Neural crest cell (in vitro differentiated cells): ENCODE measurements at places on chromosomes 6 and 20.

DNA sequence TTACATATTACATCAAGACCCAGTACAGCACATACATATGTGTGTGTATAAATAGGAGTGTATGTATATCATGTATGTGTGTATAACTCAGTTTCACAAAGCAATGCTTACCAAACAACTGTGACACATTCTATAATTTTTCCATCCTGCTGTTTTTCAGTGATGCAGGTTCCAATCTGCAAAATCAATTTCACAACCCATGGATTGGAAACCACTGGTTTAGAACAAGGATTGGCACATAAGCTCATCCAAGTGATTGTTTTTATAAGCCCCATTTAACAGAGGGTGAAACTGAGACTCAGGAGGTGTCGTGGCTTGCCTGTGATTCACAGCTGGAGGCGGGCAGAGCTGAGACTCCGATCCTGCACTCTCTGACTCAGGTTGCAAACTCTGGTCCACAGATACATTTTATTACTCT is 158.2 kb downstream of the ZMYND8 start:
- H3K4me3 ChIP-seq = no peak overlapping the region
- H3K36me3 ChIP-seq = no peaks in the 10 kb centered on the region
- H3K27me3 ChIP-seq = no peaks in the 10 kb centered on the region
- no peak overlapping the region for H3K27ac ChIP-seq
- no peak for DNase-seq
- H3K4me1 ChIP-seq = peaks cover 7% of the 10 kb centered on the region

GRCh38 chr20:58141496-58141895 is 87.0 kb downstream of the ANKRD60 start:
- H3K4me3 ChIP-seq = no peak overlapping the region
- no peak overlapping the region for H3K27ac ChIP-seq
- DNase-seq = no peak
- no peaks in the 10 kb centered on the region for H3K4me1 ChIP-seq

DNA sequence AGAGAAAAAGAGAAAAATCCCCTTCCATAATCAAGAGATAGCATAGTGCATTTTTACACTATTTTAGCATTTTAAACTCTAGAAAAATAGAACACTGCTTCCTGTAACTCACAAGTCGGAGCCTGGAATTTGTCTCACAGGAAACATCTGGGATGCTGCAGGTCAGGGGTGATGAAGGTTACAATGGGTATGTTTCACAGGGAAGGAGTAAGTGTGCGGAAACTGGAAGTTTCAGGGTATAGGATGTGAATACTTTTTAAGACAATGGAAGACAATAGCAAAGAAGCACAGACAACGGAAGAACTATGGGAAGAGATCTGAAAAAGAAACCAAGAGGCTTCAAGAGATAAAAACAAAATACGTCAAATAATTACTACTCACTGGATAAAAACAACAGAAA is 361.0 kb upstream of the MARCKS start:
- DNase-seq = no peak
- no peak overlapping the region for H3K27ac ChIP-seq
- H3K4me3 ChIP-seq = no peak overlapping the region
- H3K36me3 ChIP-seq = peaks cover 4% of the 10 kb centered on the region

DNA sequence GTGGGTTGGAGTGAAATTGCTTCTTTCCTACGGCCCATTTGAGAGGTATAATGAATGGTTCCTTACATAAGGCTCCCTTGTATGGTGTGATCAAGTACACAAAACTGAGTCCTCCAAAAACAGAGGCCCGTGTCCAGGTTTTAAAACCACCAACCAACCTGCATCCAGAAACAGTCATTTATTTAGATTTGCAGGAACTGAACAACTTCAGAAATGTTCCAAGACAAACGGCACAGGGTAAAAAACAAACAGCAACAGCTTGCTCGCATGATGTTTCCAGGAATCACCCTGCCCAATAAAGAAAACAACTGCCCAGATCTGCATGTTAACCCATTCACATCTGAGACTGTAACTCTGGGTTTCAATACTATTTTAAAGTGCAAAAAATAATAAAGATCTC is 40.2 kb upstream of the TRAM2 start:
- H3K4me1 ChIP-seq = peaks cover 8% of the 10 kb centered on the region
- H3K4me3 ChIP-seq = no peak overlapping the region
- no peak overlapping the region for H3K27ac ChIP-seq

GRCh38 chr20:41142919-41143318 is 5.6 kb downstream of the PLCG1 start:
- H3K27me3 ChIP-seq = no peaks in the 10 kb centered on the region
- H3K4me3 ChIP-seq = peak overlapping the region; percentile 38
- H3K4me1 ChIP-seq = peaks cover 77% of the 10 kb centered on the region
- H3K27ac ChIP-seq = peak overlapping the region; percentile 70
- H3K36me3 ChIP-seq = peaks cover 11% of the 10 kb centered on the region

- H3K36me3 ChIP-seq = no peaks in the 10 kb centered on the region
- H3K4me3 ChIP-seq = no peak overlapping the region
- peaks cover 3% of the 10 kb centered on the region for H3K27me3 ChIP-seq
- H3K27ac ChIP-seq = no peak overlapping the region
Measured at GRCh38 chr6:125415913-125416312, 114.1 kb upstream of the HDDC2 start.

DNA sequence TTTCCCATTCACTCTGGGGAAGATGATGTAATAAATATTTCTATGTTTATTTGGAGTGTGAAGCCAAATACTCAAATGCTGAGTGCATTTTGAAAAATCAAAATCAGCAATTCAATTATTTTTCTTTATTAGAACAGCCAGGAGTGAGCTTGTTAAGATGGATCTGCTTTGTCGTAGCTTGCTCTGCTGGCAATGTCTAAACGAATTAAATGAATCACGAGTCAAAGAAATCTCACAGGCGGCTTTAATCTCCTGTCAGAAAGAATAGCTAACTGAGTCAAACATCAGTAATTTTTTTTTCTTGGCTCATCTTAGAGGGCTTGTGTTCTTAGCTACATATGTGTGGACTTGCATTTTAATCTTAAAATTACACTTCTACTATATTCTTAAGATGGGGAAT is 100.2 kb upstream of the HMGN3 start:
- H3K27me3 ChIP-seq = no peaks in the 10 kb centered on the region
- no peaks in the 10 kb centered on the region for H3K36me3 ChIP-seq
- no peak overlapping the region for H3K27ac ChIP-seq
- H3K4me3 ChIP-seq = no peak overlapping the region
- no peak for DNase-seq
- H3K4me1 ChIP-seq = no peaks in the 10 kb centered on the region

DNA sequence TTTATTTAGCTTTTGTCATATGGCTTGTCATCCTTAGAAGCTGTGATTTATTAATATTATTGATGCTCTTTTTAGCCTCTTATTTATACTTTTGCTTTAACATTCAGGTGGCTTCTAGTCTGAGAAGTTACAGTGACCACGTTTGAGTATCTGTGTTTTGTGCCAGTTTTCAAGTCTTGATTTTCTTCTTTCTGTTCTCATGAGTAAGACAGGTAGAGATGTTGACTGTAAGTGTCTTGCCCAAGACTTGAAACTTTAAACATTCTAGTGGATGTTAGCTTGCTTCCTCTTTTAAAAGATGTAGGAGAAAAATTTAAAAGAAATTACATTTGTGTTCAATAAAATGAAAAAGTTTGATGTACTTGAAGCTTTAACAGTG is 122.6 kb downstream of the LRRC1 start:
- H3K4me3 ChIP-seq = no peak overlapping the region
- no peaks in the 10 kb centered on the region for H3K27me3 ChIP-seq
- no peak for DNase-seq
- no peak overlapping the region for H3K27ac ChIP-seq
- H3K4me1 ChIP-seq = peaks cover 4% of the 10 kb centered on the region
- H3K36me3 ChIP-seq = peaks cover 8% of the 10 kb centered on the region

DNA sequence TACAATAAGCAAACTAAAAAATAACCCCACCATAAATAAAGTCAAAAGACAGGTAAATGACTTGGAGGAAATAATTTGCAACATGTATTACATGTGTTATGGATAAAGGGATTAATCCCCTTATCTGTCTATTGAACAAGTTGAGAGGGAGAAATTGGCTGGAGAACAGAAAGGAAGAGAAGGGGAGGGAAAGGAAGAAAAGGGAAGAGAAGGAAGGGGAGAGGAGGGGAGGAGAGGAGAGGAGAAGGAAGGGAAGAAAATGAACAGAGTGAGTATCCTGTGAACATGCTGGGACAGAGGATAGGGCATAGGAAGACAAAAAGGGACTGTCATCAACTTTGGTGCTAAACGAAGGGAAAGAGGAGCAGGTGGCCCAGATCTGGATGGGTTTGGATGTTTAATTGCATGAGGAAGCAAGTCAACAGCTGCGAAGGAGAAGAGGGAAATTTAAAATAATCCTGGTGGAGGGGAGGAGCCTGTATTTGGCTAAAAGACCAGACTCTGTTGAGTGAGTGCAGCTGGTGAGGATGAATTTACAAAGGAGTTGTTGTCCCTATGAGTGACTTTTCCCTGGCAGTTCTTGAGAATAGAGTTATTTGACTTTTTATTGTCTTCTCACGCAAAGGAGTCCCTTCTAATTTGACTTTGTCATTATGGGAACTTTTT is 14.2 kb upstream of the SHLD1 start:
- H3K4me1 ChIP-seq = peaks cover 9% of the 10 kb centered on the region
- H3K27me3 ChIP-seq = peaks cover 7% of the 10 kb centered on the region
- peak overlapping the region; percentile 35 for H3K27ac ChIP-seq
- no peaks in the 10 kb centered on the region for H3K36me3 ChIP-seq
- DNase-seq = no peak

DNA sequence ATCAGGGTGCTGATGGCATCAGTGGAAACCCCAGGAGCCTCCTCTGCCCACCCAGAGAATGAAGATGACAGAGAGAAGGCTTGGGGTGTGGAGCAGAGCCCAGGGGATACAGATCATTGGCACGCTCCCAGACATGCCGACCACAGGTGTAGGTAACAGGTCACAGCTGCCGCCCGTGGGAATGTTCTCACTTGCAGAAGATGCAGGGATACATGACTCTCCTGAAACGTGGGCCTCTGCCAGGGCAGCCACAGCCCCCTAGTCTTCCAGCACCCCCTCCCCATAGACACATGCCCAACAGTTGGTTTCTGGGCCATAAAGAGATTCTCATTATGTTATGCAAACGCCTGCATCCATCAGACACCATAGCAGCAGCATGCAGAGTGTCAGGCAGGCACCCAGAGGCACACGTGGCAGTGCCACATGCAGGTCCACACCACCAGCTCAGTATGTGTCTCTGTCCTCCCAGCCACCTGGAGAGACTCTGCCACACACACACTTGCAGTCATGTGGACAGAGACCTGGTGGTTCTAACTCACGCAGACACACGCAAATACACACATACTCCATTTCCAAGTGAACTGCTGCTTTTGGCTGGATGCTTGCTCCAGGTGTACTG is 45.5 kb downstream of the LRFN2 start:
- H3K27me3 ChIP-seq = no peaks in the 10 kb centered on the region
- no peak overlapping the region for H3K4me3 ChIP-seq
- no peaks in the 10 kb centered on the region for H3K36me3 ChIP-seq
- H3K4me1 ChIP-seq = peaks cover 8% of the 10 kb centered on the region
- DNase-seq = no peak

DNA sequence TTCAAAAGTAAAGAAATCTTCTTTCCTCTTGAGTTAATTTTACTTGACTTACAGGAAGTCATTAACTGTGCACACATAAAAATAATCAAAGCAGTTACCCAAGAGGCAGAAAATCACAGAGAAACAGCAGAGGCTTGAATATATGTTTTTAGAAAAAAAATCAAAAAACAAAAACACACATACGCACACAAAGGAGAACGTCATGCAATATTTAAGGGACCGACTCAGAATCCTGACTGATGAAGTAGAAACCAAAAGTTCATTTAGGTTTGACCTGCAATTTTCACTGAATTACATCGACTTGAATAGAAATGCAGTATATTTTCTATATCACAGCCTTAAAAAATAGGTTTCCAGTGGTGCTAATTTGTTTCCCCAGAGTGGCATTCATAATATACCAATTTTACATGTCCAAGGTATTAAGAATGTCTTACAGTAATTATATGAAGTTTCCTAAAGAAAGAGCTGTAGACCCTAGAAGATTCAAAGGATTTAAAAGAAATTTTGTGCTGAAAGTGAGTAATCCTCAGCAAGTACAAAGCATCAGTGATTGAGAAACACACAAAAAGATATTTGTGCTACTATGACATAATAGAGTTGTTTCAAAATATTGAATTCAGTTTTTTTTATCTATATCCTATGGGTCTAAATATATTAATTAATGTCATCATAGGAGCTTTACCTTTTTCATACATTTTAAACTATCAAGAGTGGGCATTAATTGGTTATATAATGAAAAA is 358.5 kb upstream of the RUNX2 start:
- no peaks in the 10 kb centered on the region for H3K27me3 ChIP-seq
- peaks cover 18% of the 10 kb centered on the region for H3K4me1 ChIP-seq
- DNase-seq = no peak
- peaks cover 17% of the 10 kb centered on the region for H3K36me3 ChIP-seq
- no peak overlapping the region for H3K4me3 ChIP-seq
- no peak overlapping the region for H3K27ac ChIP-seq

GRCh38 chr6:96809119-96809518 is 28.2 kb downstream of the GPR63 start:
- H3K27me3 ChIP-seq = no peaks in the 10 kb centered on the region
- H3K4me1 ChIP-seq = peaks cover 5% of the 10 kb centered on the region
- no peak overlapping the region for H3K27ac ChIP-seq

- peaks cover 47% of the 10 kb centered on the region for H3K4me1 ChIP-seq
- DNase-seq = no peak
- peak overlapping the region; percentile 98 for H3K4me3 ChIP-seq
Measured at GRCh38 chr6:32972353-32973143, 4.2 kb downstream of the BRD2 start.

DNA sequence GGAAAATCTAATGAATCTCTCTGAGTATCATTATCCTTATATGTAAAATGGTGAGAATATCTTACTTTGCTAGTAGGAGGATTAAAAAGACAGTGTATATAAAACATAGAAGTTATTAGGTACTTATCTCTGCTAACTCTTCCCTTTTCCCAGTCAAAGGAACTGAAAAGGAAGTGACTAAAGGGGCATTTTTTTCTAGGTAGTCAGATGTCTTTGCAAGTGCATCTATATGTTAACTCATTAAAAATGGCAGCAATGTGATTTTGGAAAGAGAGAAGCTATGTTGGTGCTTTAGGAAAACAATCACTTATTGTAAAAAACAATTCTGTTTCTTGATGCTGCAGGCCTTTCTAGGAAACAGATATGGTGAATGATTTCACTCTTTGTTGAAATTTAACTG is 180.9 kb downstream of the SAMD5 start:
- no peaks in the 10 kb centered on the region for H3K36me3 ChIP-seq
- DNase-seq = no peak
- H3K4me3 ChIP-seq = no peak overlapping the region
- peaks cover 10% of the 10 kb centered on the region for H3K4me1 ChIP-seq

GRCh38 chr6:167979436-167980139 is 17.9 kb upstream of the KIF25 start:
- H3K36me3 ChIP-seq = peaks cover 14% of the 10 kb centered on the region
- peak overlapping the region; percentile 48 for H3K4me3 ChIP-seq
- no peak overlapping the region for H3K27ac ChIP-seq
- H3K27me3 ChIP-seq = no peaks in the 10 kb centered on the region
- peaks cover 43% of the 10 kb centered on the region for H3K4me1 ChIP-seq
